AML-193 (cell line): ENCODE measurements at places on chromosomes 5 and 9.

DNA sequence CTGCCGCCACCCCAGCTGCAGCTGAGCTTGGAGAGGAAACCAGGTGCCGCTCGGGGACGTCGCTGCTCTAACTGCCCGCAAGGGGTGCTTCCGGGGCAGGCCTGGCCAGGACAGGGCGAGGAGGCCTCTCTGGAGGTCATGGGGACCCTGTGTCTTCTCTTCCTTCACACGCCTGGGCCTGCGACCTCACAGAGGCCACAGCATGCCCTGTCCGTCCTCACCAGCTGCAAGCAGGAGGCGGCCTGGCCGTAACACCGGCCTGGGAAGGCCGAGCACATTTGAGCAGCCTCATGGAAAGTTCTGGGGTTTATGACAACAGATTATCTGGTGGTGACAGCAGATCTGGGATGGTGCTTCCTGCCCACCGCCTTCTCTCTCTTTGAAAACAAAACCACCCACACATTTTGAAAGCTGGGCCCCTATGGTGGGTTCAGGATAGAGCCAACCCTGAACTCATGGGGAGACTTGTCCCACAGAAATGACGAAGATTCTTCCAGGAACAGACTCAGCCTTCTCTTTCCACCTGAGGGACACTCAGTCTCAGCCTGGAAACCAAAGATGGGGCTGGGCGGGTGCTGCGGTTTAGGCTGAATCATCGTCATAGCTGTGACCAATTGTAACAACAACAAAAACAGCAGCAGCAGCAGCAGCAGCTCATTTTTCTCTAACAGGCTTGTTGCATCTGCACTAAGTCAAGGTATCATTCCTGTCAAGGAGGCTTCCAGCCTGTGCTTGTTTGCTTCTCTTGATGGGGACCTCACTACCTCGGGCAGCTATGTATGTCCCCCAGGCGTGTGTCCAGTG, 99.6 kb upstream of the RAPGEF1 start:
- DNase-seq: no peak

- DNase-seq: no peak
Measured at GRCh38 chr5:153888781-153889180, 149.9 kb downstream of the FAM114A2 start.

- DNase-seq: no peak
Measured at GRCh38 chr9:134890155-134890495, 9.5 kb downstream of the FCN2 start.

DNA sequence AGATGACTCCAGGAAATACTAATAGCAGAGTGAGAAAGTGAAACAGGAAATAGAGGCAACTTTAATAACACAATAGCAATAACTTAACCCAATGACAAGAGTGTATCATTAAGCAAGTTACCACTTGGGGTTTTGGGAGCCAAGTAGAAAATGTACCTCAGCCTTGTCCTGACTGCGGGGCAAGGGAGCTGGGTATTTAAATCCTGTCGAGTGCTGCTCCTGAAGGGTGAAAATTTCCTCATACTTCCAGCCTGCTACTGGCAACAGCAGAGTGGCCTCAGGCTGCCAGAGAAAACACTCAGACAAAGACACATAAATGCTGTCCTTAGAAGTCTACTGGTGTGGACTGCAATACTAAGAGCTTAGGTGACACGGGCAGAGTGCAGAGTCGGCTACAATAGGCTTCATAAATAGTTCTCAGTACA, 112.5 kb upstream of the EMB start:
- peak; percentile 54 for DNase-seq

DNA sequence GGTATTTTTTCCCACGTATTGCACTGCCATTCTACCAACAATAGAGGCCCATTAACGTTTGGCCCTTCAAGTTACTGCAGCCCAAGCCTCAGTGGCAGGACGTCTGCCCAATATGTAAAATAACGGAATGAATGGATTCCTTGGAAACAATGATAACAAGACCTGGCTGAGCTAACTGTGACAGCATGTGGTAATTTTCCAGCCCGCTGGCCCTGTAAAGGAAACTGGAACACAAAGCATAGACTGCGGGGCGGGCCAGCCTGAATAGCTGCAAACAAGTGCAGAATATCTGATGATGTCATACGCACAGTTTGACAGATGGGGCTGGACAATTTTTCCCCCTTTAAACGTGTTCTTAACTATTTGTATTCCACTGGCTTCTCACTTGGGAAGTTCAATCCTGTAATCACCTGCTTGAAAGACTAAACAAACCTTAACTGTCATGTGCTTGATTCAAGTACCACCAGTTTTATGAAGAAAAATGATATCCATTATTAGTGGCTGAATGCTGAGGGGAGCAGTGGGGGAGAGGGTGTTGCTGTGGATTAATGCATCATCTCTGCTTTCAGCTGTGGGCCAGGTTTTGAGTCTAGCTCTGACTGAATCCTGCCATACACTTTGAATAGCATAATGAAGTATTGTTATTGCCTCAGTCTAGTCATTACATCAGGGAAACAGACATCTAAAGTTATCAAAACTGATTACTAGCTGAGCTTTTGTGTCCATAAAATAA, 323.9 kb downstream of the TMEM161B start:
- DNase-seq: no peak
